ENCODE measurements at places on chromosomes 4 and X.
A peak's percentile ranks its signal among the peaks of the same experiment; 100 is the strongest.

- DNase-seq: peak; percentile 4
These were observed 9.6 kb upstream of the TMA16 start for GRCh38 chr4:163484906-163485305.

DNA sequence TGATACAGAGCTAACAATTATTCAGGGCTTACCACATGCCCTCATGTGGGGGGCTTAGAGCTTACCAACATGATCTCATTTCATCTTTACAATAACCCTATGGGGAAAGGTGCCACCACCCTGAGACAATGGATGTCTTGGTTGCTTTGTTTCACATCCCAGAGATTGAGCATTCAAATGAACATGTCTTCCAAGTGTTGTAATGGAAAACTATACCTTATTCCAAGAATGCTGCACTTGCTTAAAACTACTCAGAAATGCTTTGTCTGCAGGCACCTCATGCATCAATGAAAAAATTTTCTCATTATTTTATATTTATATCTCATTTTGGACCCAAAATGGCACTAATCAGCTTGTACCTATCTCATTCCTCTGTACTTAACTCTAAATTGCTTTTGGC lies 34.6 kb downstream of the BCLAF3 start:
- DNase-seq: no peak

GRCh38 chr4:185787926-185788679 lies 23.9 kb downstream of the SORBS2 start:
- DNase-seq: no peak

DNA sequence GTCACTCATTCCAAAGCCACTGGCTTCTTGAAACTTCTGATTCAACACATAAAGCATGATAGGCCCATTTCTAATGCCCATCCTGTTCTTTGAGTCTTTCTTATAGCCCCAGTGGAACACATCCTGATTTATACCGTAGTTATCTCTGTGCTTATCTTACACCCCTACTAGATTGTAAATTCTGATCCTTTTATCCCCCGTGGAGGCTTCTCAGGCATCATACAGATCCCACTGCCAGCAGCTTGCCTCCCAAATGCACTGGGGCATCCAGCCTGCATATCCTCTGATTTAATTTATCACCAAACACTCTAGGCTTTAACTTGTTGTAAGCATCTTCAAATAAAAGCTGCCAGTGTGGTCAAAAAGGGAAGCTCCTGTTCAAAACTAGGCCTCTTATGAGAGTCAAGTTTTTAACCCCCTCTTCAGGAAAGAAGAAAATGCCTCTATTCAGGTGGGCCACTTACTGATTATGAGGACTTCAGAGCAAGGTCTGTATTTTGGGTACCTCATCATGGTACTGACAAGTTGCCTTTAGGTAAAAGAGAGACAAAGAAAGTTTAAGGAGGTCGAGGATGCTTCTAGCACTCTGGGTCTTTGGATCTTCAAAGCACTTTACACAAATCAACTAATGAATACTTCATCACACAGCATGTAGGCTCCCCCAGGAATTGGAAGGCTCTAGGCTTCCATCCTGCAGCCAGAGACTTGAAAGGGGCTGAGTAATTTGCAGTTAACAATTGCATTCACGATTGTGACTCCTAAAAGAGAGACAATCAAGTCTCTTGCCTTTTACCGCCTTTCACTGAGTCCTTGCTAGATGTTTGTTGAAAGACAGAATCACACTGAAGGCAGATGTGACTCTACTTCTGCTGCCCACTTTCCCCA lies 95.8 kb upstream of the LDB2 start:
- no peak for DNase-seq

GRCh38 chr4:82284858-82285805 lies 88.7 kb downstream of the HNRNPD start:
- peak; percentile 98 for DNase-seq

GRCh38 chr4:186885289-186885688 lies 161.6 kb upstream of the FAT1 start:
- no peak for DNase-seq

- DNase-seq: no peak
These were observed 460 bp upstream of the GEMIN8 start for GRCh38 chrX:14030174-14030530.

GRCh38 chr4:5954056-5954760 lies 61.3 kb upstream of the CRMP1 start:
- no peak for DNase-seq

GRCh38 chr4:141543706-141544105 lies 92.7 kb upstream of the IL15 start:
- DNase-seq: no peak

GRCh38 chr4:141620715-141621114 lies 15.7 kb upstream of the IL15 start:
- no peak for DNase-seq

- no peak for DNase-seq
These were observed 166.1 kb downstream of the STK32B start for GRCh38 chr4:5217421-5217820.

DNA sequence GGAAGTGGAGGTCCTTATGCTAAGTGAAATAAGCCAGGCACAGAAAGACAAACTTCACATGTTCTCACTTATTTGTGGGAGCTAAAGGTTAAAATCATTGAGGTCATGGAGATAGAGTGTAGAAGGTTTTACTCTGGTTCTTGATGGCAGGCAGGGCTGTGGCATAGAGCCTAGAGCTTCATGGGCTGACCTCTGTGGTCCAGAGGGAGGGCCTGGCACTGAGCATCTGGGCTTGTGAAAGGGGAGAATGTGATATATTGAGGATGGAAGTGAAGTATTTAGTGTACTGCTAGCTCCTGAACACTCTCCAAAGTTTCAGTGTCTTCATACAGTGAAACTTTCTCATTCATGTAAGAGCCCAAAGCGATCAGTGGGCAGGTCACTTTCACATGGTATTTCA lies 71.3 kb upstream of the ANXA3 start:
- no peak for DNase-seq

DNA sequence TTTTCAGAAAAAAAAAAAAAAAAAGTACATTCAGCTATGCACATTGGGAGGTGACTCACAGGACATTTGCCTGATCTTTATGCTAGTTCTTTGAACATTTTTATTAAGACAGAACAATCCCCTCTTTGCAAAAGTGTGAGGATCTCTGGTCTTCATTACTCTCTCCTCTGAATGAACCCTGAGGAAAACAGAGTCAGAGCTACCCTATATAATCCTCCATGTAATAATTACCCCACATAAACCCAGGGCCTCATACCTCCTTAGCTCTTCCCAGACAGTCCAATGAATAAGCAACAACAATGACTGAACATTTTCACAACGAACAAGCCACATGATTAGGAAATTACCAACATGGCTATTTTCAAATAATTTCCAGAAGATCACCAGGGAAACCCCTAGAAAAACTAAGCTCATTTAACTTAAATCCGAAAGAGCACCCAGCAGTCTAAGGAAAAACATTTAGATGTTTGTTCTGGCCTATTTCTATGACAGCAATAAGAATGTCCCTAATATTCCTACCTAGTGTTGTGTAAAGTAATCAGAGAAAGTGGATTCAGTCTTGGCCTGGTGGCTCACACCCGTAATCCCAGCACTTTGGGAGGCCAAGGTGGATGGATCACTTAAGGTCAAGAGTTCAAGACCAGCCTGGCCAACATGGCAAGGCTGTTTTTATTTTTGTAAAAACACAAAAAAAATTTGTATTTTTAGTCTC lies 37.8 kb downstream of the TBC1D9 start:
- DNase-seq: peak; percentile 35

DNA sequence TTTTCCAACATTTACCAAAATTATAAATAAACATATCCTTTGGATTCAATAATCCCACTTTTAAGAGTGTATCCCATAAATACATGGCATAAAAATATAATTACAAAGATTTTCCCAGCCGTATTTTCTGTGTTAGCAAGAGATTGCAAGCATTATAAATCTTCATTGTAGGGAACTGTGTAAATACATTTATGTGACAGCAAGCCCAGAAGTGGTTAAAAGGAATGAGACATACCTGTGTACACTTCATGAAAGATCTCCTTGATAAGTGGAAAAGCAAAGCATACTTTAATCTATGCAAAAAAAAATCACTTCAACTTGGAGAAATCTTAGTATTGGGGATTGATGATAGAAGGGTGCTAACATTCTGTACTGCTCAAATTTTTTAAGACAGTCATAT lies 173.1 kb downstream of the GASK1B start:
- DNase-seq: no peak

DNA sequence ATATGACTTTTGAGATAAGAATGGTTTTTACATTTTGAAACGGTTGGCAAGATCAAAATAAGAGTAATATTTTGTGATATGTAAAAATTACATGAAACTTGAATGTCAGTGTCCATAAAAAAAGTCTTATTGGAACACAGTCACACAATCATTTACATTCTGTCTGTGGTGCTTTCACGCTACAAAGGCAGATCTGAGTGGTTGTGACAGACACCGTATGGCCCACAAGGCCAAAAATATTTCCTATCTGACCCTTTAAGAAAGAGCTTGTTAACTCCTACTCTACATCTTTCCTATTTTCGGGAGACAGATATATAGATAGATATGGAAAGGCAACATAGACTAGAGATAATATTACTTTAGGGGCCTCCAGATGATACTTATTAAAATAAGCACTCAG lies 101.9 kb downstream of the EFHC2 start:
- DNase-seq: no peak

- DNase-seq: no peak
These were observed 133.1 kb downstream of the AKAP4 start for GRCh38 chrX:50067435-50068284.

DNA sequence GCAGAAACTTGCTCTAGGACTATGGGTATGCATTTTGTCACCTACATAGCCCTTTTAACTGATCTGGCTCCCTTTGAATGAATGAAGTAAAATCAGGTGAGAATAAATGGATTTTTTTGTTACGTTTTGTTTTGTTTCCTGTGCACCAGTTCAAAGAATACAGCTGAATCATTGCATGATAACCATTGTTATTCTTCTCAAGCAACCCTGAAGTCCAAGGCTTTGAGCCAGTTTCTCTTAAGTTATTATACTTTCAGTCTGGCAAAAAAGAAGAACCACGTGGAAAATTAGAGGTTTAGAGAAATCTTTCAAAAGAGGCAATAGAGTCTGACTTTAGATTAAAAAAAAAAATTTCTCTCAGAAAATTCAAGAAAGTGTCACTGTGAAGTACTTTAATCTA lies 398.6 kb upstream of the TECRL start:
- DNase-seq: no peak

DNA sequence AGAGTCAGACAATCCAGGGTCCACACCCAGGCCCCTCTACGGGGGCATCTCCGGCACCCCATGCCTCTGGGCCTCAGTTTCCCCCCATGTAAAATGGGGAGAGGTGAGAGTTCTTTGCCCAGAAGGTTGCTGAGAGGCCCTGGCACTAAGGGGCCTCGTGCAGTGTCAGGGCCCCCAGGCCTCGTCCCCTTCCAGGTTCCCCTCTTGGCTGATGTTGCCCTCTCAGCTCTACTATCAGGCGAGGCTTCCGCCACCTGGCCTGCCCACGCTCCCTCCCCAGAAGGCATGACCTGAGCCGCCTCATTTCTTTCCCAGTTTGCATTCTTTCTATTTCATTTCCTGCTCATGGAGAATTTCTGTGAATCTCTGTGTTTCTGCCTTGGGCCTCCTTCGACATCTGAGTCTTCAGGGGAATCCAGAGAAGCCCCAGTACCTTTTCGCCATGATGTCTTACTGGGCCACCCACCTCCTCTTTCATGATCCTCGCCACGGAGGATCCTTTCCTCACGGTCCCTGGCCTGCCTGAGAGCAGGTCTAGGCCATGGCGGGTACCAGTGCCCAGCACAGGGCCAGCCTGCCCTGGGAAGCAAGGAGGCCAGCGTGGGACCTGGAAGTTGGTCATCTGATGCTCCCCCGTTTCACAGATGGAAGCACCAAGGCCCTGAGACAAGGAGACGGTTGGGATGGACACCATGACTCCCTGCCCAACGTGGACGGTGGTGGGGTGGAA lies 21.9 kb upstream of the MRFAP1 start:
- no peak for DNase-seq

DNA sequence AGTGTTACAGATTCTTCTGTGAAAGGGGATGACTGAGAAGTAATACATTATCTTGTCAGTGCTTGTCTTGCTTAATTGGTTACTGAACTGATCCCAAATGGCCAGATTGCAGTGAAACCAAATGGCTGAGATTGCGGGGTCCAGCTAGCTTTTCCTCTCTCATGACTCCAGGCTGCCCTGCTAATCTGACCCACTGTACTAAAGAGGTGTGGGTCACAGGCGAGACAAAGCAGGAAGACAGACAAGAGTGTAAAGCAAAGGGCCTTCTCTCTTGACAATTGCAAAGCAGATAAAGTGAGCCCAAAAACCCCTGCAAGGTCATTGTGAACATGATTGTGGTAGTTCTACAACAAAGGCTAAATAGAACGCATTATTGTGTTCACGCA lies 2.1 kb downstream of the TMEM150C start:
- DNase-seq: no peak

- no peak for DNase-seq
These were observed 410 bp downstream of the GNL3L start for GRCh38 chrX:54530357-54530900.

- DNase-seq: no peak
These were observed 103.5 kb upstream of the STOX2 start for GRCh38 chr4:183801457-183802165.

DNA sequence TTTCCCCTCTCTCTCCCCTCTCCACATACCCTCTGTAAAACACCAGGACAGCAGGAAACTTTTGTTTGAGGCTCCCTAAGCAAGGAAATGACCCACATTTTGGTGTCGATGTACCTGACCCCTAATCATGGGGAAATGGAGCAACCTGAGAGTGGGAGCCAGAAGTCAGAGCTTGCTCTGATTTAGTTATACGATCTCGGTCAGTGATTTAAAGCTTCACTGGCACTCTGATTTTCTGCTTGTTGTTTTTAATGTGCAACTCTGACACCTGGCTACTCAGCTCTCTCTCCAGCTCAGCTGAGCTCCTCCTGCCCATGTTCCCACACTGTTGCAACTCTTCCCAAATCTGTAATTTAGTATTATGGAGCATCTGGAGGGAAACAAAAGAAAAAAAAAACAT lies 408.6 kb downstream of the ADAM29 start:
- DNase-seq: no peak

DNA sequence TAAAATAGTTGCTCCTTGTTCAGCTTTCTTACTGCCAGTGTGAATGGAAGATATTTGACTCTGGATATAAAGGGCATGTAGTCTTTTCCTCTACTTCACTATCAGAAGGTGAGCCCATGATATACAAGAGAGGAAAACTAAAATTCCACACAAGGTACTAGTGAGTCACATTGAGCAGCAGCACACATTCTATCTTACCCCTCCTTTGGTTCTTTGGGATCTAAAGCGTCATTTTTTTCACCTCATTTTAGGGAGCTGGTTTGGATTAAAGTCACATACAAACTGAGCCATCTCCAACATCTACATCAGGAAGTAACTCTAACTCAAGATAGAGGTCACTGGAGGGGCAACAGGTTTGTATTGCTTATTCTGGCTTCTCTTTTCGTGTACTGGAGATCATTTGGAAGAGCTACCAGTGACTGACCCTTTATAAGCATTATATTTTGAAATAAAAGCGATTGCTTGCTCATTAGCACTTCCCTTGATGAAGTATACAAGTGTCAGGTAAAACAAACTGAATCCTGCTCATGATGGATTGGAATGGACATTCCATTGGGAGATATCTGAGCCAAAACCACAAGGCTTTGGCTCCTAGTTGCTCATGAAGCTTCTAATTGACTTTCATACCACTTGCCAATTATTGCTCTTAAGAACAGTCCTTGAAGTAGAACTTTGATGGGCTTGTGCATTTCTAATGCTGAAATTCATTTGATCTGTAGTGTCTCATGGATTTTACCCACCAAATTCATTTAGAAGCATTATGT lies 124.1 kb downstream of the SPCS3 start:
- peak; percentile 54 for DNase-seq

GRCh38 chr4:82741188-82741587 lies 57.4 kb downstream of the SCD5 start:
- no peak for DNase-seq

GRCh38 chrX:13270360-13270759 lies 49.5 kb downstream of the ATXN3L start:
- DNase-seq: no peak

Measured in fibroblast of skin of left quadriceps (primary cell).